IMR-90 (cell line): ENCODE measurements at places on chromosomes 1 and 21. TPM values are rescaled to one million over a fixed set of nuclear protein-coding genes. Genes with fewer than 3 reads are reported as not detected.

The PLA2G2A gene
- not detected in 2 replicates for total RNA-seq

The SPRR3 gene
- total RNA-seq: not detected in 2 replicates

The FCRLA gene
- total RNA-seq: 0.28 and 0.36 TPM in 2 replicates

The SPOCD1 gene
- 42.2 and 59.7 TPM in 2 replicates for total RNA-seq

The LCK gene
- total RNA-seq: not detected in 2 replicates

The PTPN14 gene
- 31.7 and 42.8 TPM in 2 replicates for total RNA-seq

The HPDL gene
- total RNA-seq: 0.54 and 0.56 TPM in 2 replicates

The GUCA2B gene
- total RNA-seq: not detected in 2 replicates

The LHX8 gene
- total RNA-seq: not detected in 2 replicates

The RGS18 gene
- under 0.01 and 0.18 TPM in 2 replicates for total RNA-seq

DNA sequence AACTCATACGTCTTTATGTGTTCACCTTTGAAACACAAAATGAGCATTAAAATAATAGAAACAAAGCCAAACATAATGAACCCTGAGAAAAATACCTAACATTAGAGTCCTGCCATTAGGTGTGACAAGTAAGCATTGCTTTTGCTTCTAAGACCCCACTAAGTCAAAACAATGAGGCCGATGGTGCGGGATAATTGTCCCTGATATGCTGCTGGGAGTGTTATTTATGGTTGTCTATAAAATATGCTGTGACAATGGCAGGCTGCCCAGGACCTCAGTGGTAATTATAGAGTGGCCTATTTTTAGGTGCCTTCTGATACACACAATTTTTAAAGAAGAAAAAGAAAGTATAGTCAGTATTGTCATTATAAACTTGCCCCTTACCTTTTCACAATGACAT lies 1423.1 kb downstream of the AMY1C start:
- H3K4me1 ChIP-seq: no peaks in the 10 kb centered on the region
- no peak overlapping the region for H3K27ac ChIP-seq
- no peaks in the 10 kb centered on the region for H3K27me3 ChIP-seq
- H3K36me3 ChIP-seq: no peaks in the 10 kb centered on the region

DNA sequence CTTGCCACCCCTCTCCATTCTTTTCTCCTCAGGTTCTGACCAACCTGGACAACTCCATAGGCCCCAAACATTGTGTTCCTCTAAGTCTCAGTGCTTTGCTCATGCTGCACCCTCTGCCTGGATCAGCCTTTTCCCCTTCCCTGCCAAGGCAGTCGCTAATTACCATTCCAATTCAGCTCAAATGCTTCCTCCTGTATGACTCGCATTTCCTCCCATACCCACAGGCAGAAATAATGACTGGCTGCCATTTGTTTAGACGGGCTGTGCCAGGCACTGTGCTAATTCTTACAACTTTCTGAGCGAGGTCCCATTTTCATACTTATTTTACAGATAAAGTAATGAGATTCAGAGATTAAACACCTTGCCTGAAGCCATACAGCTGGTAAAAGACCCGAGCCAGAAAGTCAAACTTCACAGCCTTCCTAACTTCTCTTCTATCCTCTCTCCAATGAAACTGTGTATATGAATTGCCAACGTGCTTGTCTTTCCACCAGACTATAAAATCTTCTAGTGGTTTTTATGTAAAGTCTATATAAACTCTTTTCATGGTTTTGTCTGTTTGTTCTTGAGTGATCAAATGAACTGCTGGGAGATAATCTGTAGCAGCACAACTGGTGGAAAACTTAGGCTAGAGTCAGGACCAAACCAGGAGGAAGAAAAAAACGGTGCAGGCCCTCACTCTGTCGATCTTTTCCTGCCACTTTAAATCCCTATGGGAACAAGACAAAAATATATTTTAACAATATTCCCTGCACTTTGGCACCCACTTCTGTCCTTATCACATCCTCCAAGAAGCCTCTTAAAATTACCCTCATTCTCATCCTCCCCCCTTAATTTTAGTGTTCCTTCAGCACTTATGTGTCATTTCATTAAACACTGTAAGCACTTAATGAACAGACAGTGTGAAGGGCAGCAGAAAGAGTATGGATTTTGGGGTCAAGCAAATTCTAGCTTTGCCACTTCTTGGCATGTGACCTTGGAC lies 33.7 kb downstream of the RAB3B start:
- H3K4me3 ChIP-seq: no peak overlapping the region
- peaks cover 21% of the 10 kb centered on the region for H3K4me1 ChIP-seq
- H3K27me3 ChIP-seq: no peaks in the 10 kb centered on the region
- DNase-seq: peak; percentile 67

GRCh38 chr1:85311818-85312217 lies 35.4 kb upstream of the BCL10 start:
- no peaks in the 10 kb centered on the region; the same call in 1 of the 2 replicates for H3K36me3 ChIP-seq
- H3K4me1 ChIP-seq: peaks cover 19% of the 10 kb centered on the region
- DNase-seq: no peak
- no peak overlapping the region for H3K4me3 ChIP-seq

GRCh38 chr1:100320311-100321099 lies 31.8 kb upstream of the CDC14A start:
- no peak for DNase-seq
- H3K4me3 ChIP-seq: no peak overlapping the region
- no peaks in the 10 kb centered on the region for H3K36me3 ChIP-seq
- no peaks in the 10 kb centered on the region; the same call in 1 of the 2 replicates for H3K4me1 ChIP-seq
- H3K27ac ChIP-seq: no peak overlapping the region

DNA sequence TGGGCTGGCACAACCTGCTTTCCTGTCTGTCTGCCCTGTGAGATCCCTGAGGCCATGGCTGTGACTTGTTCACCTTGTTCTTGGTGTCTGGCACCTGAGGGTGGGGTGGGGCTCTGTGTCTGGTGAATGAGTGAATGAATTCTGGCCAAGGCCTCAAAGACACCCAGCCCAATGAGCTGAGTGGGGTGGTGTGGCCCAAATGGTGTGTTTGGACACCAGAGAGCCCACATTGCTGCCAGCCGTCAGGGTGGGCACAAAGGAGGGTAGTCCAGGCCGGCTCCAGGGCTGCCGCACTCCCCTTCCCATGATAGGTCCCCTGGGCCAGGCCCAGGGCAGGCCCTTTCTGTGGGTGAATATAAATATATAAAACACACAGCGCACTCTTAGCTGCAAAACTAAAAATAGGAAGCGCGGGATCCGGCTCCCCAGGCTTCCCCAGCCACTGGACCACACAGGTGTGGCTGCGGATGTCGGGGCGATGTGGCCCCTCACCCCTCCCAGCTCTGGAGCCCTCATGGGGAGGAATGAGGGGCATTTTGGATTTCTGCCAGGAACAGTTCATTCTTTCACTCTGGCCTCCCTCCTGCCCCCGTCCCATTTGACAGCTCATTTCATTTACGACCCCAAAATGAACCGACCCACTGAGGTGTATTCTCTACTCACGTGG lies 33.3 kb downstream of the RUNX3 start:
- peaks cover 44% of the 10 kb centered on the region for H3K27me3 ChIP-seq
- no peaks in the 10 kb centered on the region for H3K4me1 ChIP-seq
- H3K27ac ChIP-seq: no peak overlapping the region
- DNase-seq: no peak

- no peak overlapping the region for H3K27ac ChIP-seq
- no peaks in the 10 kb centered on the region for H3K36me3 ChIP-seq
- no peak for DNase-seq
- peaks cover 12% of the 10 kb centered on the region for H3K27me3 ChIP-seq
- H3K4me3 ChIP-seq: no peak overlapping the region
- no peaks in the 10 kb centered on the region for H3K4me1 ChIP-seq
Measured at GRCh38 chr1:228050571-228051231, 31.8 kb upstream of the ARF1 start.

- H3K4me3 ChIP-seq: no peak overlapping the region
- DNase-seq: no peak
- H3K27me3 ChIP-seq: peaks cover 29% of the 10 kb centered on the region
Measured at GRCh38 chr1:1954831-1955441, 35.9 kb upstream of the TMEM52 start.

DNA sequence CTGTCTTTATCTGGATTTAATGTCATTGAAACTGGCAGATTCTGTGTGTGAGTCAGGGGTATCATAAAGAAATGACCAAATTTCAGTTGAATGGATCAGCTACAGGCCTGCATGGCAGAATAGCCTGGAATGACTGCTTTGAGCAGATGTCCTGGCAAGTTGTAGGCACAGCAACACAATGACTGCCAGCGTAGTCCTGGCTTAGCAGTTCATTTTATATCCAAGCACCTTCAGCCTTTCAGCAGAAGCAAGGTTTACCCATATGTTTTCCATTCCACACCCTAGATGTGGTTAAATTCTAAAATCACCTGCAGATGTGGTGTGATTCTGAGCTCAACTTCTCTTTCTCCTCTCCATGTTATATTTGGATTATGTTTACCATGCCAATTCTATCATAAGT lies 22.3 kb upstream of the PTGFR start:
- no peaks in the 10 kb centered on the region for H3K36me3 ChIP-seq
- no peaks in the 10 kb centered on the region for H3K27me3 ChIP-seq
- H3K4me3 ChIP-seq: no peak overlapping the region
- H3K4me1 ChIP-seq: peaks cover 4% of the 10 kb centered on the region; the same call in 1 of the 2 replicates
- H3K27ac ChIP-seq: no peak overlapping the region

DNA sequence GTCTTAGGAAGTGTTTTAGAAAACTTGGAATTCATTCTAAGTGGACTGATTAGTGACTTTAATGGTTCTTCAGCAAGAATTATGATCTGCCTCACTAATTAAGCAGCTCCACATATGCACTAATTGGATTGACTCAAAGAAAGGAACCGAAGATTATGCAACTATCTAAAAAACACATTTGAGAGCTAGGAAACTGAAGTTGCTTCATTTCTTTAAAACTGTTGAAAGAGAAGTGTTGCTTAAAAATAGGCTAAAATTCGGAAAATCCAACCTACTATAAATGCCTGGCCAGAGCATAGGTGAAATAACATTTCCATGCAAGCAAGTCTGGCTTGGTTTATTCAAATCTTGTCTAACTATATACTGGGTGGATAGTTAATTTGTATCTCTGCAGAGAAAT lies 502.9 kb upstream of the ZRANB2 start:
- no peaks in the 10 kb centered on the region for H3K27me3 ChIP-seq
- no peak overlapping the region for H3K27ac ChIP-seq
- H3K4me1 ChIP-seq: no peaks in the 10 kb centered on the region

DNA sequence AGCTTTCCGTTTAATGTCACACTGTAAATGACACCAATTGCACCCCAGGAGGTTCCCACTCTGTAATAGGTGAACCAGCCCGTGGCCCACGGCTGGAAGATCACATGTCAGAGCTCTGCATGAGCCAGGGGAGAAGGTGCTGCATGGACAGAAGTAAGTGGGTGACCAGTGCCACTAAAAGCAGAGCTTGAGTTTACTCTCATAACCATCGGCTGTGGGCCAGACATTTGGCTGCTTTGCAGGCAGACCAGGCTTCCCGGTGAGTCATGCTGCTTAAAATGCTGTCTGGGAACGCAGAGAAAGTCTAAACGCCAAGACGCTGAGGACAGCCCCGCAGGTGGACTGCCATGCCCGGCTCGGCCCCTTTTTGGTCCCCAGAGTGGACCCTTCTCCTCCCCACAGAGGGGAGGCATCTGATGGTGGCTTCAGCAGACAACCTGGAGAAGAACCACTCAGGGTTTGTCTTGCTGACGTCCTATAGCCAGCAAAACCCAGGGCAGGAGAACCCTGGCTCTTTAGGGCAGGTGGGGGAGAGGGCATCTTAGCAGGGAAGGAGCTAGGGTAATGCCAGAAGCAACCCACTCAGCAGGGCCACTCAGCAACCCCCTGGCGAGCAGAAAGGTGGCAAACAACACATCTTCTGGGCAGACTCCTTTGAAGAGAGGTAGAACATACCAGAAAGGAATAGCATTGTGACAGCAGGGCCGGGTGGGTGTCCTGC lies 7.3 kb downstream of the KIAA2013 start:
- H3K4me1 ChIP-seq: peaks cover 8% of the 10 kb centered on the region
- peak; percentile 88 for DNase-seq
- no peak overlapping the region for H3K27ac ChIP-seq
- H3K4me3 ChIP-seq: no peak overlapping the region

DNA sequence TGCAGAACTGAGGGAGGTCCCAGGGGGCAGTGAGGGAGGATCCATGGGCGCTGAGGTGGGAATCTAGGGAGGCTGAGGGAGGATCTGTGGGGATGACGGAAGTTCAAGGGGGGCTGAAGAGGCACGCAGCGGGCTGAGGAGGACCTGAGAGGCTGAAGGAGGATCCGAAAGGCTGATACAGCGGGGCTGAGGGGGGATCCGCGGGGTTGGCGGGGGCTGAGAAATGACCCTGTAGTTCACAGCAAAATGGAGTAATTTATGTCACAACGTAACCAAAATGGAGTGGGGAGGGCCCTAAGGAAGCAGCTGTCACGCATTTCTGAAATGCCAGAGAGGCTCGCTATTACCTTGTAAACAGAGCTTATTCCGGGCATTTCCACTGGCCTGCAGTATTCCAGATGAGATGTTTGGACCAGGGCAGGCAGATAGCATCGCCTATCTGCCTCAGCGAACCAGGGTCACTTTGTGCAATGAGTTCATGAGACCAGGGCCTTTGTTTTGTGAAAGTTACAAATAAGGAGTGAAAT lies 926 bp upstream of the MRPL55 start:
- H3K36me3 ChIP-seq: peaks cover 13% of the 10 kb centered on the region
- peaks cover 3% of the 10 kb centered on the region for H3K4me1 ChIP-seq
- peak overlapping the region; percentile 55 for H3K27ac ChIP-seq
- H3K4me3 ChIP-seq: peak overlapping the region; percentile 86

GRCh38 chr1:109395602-109396512 lies 1.9 kb downstream of the SORT1 start:
- DNase-seq: peak; percentile 65
- H3K4me3 ChIP-seq: peak overlapping the region; percentile 78; the same call in 1 of the 2 replicates
- H3K4me1 ChIP-seq: peaks cover 16% of the 10 kb centered on the region
- H3K27me3 ChIP-seq: no peaks in the 10 kb centered on the region
- peak overlapping the region; percentile 68; the same call in 1 of the 2 replicates for H3K27ac ChIP-seq

GRCh38 chr1:116537898-116538297 lies 32.9 kb downstream of the CD58 start:
- H3K36me3 ChIP-seq: no peaks in the 10 kb centered on the region
- H3K4me1 ChIP-seq: peaks cover 2% of the 10 kb centered on the region; the same call in 1 of the 2 replicates
- no peaks in the 10 kb centered on the region for H3K27me3 ChIP-seq
- no peak for DNase-seq
- H3K4me3 ChIP-seq: no peak overlapping the region

GRCh38 chr21:44260791-44261631 lies 686 bp downstream of the DNMT3L start:
- H3K27ac ChIP-seq: no peak overlapping the region
- no peaks in the 10 kb centered on the region for H3K36me3 ChIP-seq
- H3K27me3 ChIP-seq: peaks cover 22% of the 10 kb centered on the region
- H3K4me3 ChIP-seq: no peak overlapping the region
- DNase-seq: no peak

- no peaks in the 10 kb centered on the region; the same call in 1 of the 2 replicates for H3K4me1 ChIP-seq
- H3K27me3 ChIP-seq: no peaks in the 10 kb centered on the region
- no peak overlapping the region for H3K27ac ChIP-seq
- no peak for DNase-seq
- no peak overlapping the region for H3K4me3 ChIP-seq
Measured at GRCh38 chr1:57340334-57341070, 83.4 kb downstream of the DAB1 start.

- no peaks in the 10 kb centered on the region for H3K36me3 ChIP-seq
- DNase-seq: no peak
- no peak overlapping the region for H3K27ac ChIP-seq
- H3K4me3 ChIP-seq: peak overlapping the region; percentile 86
- H3K4me1 ChIP-seq: peaks cover 7% of the 10 kb centered on the region
Measured at GRCh38 chr1:116417678-116418077, 44.6 kb downstream of the ATP1A1 start.
